ENCODE measurements at places on chromosomes 5 and 9.

DNA sequence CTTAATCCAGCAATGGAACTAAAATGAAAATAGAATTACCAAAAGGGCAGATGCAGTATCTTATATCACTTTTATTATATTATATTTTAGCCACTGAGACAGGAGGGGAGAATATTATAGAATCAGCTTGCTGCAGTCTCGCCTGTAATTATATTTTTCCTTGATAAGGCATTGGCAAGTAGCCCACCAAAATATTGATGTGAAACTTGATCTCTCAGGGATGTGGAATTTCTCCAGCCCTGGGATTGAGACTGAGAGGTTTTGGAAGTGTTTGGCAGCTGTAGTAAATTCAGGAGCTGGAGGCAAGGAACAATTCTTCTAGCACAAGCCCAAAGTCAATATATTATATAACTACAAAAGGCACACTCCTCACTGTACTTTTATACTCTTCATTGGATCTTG, 142.1 kb upstream of the ADAMTSL1 start:
- peak; percentile 46 for DNase-seq

DNA sequence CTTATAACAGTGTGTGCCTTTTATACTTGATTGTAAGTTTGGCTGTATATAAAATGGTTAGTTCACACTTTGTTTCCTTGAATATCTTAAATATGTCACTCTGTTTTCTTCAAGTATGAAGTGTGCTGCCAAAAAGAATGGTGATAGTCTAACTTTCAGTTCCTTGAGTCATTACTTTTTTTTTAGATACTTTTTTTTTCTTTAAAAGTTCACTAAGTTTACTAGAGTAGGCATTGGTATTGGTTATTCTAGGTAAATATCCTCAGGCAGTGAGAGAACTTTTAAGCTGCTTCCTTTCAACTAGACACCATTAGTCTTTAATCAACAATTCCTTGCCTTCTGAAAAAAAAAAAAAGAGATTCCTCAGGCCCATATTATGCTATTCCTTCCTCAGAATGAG, 41.9 kb downstream of the SPEF2 start:
- no peak for DNase-seq

GRCh38 chr5:61000887-61001286, 55.9 kb downstream of the NDUFAF2 start:
- no peak for DNase-seq

GRCh38 chr9:86424251-86424891, 70.2 kb upstream of the TUT7 start:
- DNase-seq, result no peak

DNA sequence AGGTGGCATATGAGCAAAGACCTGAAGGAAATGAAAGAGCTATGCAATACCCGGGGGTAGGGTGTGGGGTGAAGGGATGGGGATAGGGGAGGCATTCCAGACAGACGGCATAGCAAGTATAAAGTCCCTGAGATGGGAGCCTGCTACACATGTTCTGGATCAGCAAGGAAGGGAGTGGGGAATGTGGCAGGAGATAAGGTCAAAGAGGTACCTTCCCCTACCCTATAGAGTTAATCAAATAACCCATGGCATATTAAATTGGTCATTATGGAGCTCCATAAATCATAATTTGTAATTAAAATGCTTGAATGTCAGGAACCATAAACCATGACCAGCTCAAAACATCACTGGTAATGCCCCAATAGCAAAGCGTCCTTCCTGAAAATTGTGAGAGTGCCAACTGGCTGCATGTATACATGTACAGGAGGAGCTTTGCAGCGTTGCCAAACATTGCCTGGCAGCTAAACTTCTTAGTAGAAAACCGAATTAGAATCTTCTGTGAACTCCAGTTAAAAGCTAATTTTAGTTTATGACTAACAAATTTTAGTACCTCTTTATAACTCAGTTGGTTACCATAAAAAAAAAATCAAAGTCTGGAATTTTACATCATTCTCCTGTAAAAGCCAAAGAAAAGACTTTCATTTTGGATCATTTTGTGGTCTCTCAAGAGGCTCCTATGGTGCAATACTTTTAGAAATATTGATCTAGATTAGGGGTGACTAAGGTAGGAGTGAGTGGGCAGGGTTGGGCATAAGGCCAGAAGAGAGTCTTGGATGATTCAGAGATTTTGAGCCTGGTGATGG, 4.7 kb downstream of the DNAI1 start:
- no peak for DNase-seq

DNA sequence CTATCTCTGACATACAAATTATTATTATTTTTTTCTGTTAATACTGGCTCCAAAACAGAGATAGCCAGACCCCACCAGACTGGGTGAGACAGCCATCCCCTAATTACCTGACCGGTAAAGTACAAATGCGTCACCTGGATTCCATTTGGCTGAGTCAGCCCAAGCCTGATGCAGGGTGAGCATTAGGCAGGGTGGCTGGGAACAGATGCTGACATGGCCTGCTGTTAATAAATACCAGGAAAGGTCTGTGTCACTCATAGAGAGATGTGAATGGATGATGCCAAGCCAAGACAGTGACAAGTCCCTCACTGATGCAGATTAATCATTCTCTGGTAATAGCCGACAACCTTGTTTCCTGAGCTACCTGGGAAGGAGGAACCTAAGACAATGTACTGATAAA, 183.5 kb downstream of the TRIM32 start:
- no peak for DNase-seq

GRCh38 chr9:69645488-69645887, 26.7 kb downstream of the APBA1 start:
- DNase-seq, result peak; percentile 91

DNA sequence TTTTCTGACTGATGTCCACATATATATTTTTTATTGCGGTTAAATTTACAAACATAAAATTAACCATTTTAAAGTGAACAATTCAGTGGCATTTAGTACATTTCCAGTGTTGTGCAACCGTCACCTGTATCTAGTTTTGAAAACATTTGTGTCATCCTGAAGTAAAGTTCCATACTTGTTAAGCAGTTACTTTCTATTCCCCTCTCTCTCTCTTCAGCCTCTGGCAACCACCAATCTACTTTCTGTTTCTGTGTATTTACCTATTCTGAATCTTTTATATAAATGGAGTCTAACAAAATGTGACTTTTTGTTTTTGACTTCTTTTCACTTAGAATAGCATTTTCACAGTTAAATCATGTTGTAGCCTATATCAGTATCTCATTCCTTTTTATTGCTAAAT, 480.1 kb upstream of the SMARCA2 start:
- DNase-seq, result no peak

DNA sequence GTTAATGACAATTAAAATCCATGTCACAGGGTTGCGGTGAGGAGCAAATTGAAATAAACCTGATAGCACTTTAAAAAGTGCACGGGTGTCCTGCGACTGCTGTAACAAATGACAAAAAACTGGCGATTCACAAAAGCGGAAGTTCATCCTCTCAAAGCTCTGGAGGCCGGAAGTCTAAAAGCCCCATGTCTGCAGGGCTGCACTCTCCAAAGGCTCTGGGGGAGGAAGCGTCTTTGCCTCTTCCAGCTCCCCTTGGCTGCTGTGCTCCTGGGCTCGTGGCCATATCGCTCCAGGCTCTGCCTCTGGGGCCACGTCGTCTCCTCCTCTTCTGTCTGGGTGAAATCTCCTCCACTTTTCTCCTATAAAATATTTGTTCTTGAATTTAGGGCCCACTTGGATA, 273.9 kb upstream of the IRX2 start:
- no peak for DNase-seq

- no peak for DNase-seq
These were observed 40.0 kb downstream of the DAPK1 start for GRCh38 chr9:87537625-87538024.

DNA sequence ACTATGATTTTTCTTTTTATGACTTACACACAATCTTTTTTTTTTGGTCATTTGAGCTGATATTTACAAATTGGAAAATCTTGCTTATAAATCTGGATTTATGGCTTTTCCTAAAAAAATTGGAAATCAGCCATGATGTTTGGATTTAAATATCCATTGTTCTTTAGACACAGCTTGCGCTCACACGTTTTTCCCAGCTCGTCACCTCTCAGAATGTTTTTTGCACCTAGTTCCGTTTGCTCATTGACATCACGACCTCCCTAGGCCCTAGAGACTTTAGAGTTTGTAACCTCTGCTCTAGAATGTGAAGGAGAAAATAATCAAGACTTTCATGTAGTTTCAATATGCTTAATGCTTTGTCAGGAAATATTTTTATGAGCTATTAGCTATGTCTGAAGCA, 930.5 kb downstream of the TLE4 start:
- DNase-seq, result no peak

DNA sequence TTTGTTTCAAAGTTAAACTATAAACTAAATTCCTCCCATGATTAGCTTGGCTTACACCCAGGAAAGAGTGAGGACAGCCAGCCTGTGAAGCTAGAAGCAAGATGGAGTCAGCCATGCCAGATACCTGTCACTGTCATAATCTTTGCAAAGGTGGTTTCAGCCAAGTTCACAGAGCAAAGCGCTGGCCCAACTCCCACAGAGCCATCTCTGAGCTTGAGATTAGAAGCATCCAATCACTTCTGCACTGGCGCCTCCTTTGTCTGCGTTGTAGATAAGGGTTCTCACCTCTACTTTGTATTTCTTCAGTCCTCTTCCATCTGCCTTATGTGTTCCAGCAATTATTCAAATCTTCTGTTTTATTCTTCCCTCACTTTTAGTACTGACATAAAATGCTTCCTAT, 119.4 kb upstream of the ACO1 start:
- DNase-seq, result no peak

- no peak for DNase-seq
These were observed 71.8 kb downstream of the THBS4 start for GRCh38 chr5:80106916-80107315.

DNA sequence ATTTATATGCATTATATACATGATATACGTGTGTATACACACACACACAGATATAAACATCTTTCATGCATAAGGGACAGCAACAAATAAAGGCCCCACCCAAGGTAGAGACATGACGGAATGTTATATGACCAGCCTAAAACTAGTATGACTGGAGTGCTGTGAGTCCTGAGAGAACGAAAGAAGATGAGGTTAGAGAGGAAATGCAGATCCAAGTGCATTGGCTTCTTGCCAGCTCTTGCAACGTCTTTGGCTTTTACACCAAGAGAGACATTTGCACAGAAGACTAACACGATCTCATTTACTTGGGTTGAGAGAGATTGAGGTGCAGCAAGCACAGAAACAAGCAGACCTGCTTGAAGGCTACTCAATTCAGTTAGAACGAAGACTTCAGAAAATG, 23.0 kb downstream of the CDH10 start:
- peak; percentile 15 for DNase-seq

DNA sequence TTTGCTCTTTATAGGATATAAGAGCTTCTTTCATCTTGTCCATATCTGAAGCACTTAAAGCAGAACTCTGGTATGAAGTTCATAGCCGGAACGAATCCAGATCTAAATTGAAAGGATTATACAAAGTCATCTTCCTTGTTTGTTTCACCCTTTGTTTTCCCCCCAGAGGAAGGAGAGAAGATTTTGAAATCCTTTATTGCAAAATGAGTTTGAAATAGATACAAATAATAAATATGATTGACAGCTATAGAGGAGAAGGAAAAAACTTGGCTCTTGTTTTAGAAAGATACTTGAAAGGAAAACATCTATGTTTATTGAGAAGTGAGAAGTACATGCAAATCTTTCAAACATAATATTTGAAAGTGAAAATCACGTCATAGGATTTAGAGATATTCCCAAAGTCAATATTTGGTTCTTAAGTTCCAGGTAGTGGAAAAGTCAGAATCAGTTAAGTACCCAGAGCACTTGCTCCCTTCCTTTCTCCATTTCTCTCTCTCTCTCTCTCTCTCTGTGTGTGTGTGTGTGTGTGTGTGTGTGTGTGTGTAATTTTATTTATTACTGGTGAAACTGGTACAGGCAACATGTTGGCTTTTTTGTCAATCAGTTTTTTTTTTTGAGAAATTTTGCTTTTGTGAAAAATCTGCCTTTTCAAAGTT, 27.2 kb downstream of the PAM start:
- DNase-seq, result no peak

DNA sequence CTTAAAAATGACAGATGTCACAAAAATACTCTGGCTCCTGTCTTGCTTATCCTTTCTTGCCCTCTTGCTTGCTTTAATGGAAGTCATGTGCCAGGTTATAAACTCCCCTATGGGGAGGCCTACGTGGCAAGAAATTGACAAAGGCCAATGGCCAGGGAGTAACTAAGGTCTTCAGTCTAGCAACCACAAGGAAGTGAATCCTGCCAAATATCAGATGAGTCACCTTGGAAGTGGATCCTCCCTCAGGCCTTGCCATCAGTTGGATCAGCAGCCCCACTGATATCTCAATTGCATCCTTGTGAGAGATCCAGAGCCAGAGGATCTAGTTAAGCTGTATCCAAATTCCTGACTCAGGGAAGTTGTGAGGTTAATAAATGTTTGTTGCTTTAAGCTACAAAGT, 82.8 kb downstream of the CAAP1 start:
- DNase-seq, result no peak

GRCh38 chr9:19994296-19994695, 205.5 kb upstream of the SLC24A2 start:
- no peak for DNase-seq
